ENCODE measurements at places on chromosomes 5 and 9.

- no peak for DNase-seq
These were observed 3.7 kb upstream of the CEL start for GRCh38 chr9:133058071-133058470.

DNA sequence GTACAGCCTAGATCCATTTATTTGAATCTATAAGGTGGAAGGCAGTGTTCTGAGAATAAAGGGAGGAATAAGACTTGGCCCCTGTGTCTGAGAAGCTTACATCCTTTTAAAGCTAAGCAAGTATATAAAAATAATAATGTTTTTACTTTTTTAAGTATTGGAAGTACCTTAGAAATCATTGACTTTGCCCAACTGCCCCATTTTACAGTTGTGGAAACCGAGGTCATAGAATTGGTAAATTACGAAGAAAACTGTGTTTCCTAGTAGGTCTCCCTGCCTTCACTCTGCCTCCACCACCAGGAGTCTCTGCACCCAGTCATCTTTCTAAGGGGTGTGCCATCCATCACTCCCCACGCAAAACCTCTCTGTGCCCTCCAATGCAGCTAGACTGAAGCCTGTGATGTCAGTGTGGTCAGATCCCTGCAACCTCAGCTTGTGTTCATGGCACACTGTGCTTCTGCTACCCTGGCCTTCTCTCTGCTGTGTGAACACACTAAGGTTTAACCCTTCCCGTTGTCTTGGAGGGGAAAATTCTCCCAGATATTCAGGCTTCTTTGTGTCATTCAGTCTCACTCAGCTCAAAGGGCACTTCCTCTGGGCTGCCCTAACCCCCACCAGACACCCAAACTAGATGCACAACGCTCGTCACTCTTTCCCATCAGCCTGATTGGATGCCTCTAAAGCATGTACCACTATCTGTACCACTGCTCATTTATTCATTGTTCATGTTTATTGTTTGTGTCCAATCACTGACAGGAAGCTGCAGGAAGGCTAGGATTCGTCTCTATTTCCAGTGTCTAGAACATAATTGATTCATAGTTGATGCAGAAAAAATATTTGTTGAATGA is 18.2 kb downstream of the ADRB2 start:
- peak; percentile 14 for DNase-seq

DNA sequence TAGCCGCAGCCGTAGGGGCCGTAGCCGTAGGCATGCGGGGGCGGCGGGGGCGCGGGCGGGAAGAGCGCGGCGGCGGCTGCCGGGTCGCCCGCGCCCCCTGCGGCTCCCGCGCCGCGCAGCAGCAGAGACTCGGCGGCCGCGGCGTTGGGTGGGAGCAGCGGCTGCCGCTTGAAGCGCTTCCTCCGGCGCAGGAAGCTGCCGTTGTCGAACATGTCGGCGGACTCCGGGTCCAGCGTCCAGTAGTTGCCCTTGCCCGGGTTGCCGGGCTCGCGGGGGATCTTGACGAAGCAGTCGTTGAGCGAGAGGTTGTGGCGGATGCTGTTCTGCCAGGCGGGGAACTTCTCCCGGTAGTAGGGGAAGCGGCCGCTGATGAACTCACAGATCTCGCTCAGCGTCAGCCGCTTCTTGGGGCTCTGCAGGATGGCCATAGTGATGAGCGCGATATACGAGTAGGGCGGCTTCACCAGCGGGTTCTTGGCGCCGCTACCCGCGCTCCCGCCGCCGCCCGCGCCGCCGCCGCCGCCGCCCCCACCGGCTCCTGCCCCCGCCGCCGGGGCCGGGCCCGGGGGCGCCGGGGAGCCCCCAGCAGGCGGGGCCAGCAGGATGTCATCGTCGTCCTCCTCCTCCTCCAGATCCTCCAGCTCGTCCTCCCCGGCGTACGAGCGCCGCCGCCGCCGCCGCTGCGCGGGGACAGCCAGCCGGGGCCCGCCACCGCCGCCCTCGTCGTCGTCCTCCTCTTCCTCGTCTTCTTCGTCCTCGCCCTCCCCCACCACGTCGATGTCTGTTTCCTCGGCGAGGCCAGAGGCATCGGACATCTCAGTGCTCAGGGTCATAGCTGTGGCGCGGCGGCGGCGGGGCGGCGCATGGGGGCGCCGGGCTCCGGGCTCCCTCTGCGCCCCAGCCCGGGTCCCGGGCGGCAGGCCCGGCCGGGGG is 781 bp downstream of the FOXD1 start:
- DNase-seq, result no peak

GRCh38 chr9:110922145-110922544 is 116.1 kb downstream of the LPAR1 start:
- no peak for DNase-seq

DNA sequence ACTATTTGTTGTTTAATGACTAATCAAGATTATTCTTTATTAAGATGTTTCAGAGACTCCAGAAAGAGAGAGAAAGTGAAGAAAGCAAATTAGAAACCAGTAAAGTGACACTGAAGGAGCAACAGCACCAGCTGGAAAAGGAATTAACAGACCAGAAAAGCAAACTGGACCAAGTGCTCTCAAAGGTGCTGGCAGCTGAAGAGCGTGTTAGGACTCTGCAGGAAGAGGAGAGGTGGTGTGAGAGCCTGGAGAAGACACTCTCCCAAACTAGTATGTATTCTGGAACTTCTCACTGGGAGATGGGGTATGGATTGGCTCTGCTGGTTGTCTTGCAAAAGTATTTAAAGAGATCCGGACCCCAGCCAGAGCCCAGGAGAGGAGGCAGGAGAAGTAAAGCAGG is 33.6 kb downstream of the RAB14 start:
- no peak for DNase-seq

GRCh38 chr5:75659791-75660450 is 48.7 kb downstream of the ANKDD1B start:
- no peak for DNase-seq

GRCh38 chr9:131011274-131012022 is 2.5 kb downstream of the LAMC3 start:
- no peak for DNase-seq

- no peak for DNase-seq
These were observed 16.2 kb upstream of the TNIP1 start for GRCh38 chr5:151097061-151097460.

GRCh38 chr9:135547756-135548736 is 2.1 kb downstream of the OBP2A start:
- no peak for DNase-seq

DNA sequence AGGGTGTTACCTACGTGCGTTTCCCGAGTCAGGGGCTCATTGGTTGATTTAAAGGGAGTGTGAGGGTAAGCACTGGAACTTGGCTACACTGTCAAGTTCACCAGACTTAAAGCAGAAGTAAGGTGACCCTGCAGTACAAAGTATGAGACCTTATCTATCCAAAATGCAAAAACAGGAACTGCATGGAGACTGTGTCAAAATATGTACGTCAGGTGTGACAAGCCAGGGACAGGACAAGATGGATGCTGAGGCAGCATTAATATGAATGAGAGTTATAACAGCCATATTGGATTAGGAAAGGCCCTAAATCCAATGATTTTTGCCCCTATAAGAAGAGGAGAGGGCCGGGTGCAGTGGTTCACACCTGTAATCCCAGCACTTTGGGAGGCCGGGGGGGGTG is 15.4 kb upstream of the SUSD3 start:
- no peak for DNase-seq

- DNase-seq, result no peak
These were observed 11.2 kb downstream of the SNX18 start for GRCh38 chr5:54528633-54529209.

DNA sequence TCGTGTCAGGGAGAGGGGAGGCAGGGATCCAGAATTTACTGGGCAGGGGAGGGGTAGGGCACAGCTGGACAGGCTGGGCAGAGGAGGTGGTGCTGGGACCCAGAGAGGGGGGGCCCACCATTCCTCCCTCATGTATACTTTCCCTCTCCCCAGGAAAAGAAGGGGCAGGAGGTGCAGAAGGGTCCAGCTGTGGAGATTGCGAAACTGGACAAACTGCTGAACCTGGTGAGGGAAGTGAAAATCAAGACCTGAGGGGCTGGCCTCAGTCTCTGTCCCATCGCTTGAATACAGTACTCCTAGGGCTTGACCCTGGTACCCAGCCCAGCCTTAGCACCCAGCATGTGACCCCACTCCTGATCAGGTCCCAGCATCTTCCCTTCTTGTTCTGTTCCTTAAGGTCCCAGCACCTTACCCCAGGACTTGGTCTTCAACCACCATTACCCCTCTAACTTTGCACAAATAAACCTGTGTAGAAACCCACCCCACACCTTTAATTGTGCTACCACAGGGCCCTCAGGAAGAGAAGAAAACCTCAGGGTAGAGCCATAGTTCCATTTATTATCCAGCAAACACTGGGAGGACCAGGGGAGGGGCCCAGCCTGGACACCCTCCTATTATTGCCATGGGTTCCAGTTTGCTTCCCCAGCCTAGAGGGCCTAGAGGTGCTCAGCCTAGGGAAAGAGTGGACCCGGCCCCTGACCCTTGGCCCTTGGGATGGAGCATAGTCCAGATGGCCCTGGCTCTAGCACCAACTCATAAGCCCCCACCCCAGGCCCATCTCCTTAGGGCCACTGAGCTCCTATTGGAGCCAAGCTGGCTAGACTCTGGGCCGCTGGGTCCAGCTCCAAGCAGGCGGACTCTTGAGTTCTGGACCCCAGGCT is 2.0 kb downstream of the ENHO start:
- no peak for DNase-seq

DNA sequence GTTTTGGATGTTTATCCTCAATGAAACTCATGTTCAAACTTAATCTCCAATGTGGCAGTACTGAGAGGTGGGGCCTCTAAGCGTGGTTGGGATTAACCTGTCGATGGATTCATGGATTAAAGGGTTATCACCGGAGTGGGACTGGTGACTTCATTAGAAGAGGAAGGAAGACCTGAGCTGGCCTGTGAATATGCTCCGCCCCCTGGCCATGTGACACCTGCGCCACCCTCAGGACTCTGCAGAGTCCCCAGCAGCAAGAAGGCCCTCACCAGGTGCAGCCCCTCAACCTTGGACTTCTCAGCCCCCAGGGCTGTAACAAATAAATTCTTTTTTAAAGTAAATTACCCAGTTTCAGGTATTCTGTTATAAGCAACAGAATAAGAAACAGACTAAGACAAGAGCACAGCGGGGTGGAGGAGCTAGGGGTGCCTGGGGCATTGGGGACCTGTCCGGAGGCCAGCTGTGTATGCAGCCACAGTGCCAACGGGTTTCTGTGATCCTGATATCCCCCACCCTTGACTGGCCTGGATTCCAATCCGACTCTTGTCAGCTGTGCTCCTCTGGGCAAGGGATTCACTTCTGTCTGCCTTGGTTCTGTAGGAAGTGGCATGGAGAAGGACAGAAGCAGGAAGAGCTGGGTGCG is 3.2 kb upstream of the MAPK9 start:
- no peak for DNase-seq

DNA sequence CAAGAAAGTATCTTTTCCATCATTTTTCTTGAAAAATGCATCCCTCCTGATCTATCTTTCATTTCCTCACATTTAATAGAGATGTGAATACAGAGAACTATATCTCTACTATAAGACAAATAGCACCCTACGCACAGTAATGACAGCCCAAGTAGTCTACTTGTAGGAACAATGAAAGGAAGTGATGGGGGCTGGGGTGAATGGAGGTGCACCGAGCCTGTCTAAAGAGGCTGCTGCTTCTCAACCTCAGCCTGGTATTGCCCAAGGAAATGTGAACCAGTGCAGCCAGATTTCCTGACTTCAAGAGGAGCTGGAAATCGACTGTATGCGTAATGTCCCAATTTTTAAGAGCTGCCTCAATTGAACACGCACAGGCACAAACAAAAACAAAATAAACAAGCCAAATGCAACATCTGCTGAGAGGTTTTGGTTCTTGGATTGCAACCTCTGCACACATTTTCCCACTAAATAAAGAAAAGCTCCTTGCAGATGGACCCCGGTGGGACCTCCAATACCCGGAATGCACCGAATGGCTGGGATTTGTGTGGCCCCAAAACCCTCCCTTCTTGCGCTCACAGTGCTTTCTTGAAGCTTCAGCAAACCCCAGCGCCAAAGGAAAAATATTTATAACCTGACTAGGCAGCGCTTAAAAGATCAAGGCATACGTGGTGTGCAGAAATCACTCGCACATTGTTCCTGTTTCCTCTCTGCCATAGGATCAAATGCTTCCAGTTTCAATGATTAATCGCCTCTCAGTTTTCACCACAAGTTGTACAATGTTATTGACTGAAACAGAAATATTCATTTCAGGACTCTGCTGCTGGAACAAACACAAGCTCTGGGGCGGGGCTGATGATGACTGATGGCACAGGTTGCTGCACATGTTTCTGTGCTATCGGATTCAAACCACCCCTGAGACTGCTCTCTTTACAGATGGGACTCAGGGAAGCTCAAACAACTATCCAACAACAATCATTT is 68.3 kb downstream of the KCNIP1 start:
- DNase-seq, result no peak

DNA sequence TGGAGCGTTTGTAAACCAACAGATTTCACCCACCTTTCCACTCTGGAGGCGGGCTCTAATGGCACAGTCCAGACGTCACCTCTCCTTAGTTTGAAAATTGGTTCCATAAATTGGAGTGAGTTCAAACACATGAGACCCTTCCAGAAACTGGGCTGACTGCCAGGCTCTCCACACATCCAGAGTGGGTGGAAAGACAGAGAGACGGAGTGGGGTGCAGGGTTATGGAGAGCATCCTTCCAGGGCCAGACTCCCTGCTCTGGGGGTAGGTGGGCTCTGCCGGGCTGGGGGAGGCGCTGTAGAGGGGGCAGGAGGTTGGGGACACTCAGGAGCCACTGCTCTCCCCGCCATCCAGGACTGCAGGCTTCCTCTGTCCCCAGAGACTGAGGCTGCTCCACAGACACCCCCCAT is 104.7 kb upstream of the PHYKPL start:
- DNase-seq, result no peak

- no peak for DNase-seq
These were observed 1.3 kb downstream of the ERBIN start for GRCh38 chr5:65927503-65928321.

GRCh38 chr5:133091034-133091433 is 39.2 kb downstream of the HSPA4 start:
- DNase-seq, result no peak

DNA sequence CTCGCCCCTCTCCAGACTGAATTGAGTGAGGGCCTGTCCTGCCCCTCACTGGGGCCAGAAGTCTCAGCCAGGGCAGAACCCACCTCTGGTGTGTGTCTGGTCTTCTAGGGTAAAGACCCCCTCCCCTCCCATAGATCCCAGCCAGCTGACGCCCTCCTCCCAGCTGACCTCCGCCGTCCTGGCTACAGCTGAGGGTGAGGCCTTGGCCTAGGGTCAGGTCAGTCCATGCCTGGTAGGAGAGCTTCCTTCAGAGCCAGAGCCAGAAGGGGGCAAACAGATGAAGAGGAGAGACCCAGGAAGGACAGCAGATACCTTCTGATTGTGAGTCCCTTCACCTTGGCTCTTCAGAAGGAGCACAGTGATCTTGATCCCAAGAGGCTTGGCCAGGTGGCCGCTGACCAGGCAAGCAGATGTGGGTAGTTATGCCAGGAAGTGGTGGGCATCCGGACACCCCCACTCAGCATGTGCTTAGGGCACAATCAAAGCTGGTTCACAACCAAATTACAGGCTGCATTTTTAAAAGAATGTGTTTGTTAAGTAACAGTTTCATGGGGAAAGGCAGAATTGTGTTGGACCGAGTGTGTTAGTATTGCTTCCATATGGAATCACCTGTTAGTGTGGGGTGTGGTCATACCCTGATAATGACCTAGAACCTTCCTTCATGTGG is 29.9 kb downstream of the JADE2 start:
- DNase-seq, result no peak
